ENCODE measurements at places on chromosomes 3 and 15.

DNA sequence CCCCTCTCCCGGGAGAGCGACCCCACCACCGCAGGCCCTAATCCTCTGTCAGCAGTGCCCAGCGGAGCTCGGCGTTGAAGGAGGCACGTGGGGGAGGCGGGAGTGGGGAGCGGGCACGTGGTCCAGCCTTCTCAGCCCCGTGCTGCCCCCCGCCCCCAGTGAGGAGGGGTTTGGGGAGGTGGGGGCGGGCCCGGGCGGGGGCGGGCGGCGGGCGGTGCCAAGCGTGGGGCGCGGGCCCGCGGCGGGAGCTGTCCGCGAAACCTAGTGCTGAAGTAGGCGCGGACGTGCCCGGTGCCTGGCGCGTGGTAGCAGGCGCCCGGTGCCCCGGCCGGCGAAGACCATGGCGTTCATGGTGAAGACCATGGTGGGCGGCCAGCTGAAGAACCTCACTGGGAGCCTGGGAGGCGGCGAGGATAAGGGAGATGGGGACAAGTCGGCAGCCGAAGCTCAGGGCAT is at the start of gene CPLX3:
Gene CPLX3 (plus strand): TSS at position 264 of the 456 bp plus-strand sequence. CDS start 77 bp downstream, at position 341.
- no peak for DNase-seq

DNA sequence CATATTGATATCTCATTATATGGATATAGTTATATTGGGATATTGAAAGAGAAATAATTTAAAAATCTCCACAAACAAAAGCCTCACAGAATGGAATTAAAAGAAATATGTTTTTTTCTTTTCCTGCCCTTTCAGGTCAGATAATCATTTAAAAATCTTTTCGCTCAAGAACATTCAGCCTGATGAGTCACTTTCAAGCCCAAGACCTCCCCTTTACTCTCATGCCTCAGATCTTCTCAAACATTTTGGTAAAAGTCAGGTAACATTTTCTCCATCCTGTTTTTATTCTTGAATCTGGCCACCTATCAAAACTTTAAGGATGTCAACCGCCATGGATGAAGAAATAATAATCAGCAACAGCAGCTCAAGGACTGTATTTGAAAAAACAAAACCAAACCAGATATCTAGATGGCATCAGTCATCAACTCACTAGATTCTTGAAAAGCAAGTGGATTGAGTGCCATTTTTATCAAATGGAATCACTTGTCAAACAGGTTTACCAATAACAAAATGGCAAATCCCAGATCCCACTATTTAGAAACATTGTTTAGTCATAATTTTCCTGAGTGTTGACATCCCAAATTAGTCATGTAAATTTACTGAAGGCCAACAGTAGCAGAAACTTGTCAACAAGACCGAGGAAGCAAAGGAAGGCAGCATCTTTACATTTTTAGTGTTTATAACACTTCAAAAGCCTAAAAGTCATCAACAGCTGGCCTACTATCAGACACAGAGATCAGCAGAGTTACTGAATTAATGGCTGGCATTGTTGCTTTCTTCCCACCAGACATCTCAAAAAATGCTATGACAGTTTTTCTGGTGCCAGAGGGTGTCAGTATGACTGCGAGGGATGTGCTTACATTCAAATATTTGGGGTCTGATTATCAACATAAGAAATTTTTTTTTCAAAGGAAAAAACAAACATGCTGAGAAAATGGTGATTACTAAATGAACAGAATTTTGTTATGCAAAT is 444.7 kb downstream of the MAGI1 start:
- no peak for DNase-seq

GRCh38 chr15:57285386-57285785 is 90.9 kb upstream of the CGNL1 start:
- DNase-seq, result no peak

DNA sequence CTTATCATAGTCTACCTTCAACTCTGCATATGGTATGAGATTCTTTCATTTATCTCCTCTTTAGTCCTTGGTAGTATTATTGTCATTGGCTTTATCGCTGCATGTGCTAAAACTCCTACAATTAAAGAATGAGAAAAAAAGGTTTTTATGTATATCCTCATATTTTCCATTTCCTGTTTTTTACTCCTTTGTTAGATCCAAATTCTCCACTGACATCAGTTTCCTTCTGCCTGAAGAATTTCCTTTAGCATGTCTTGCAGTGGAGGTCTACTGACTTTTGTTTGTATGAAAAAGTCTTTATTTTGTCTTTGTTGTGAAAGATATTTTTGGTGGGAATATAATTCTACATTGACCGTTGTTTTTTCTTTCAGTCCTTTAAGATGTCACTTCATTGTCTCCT is 81.0 kb upstream of the TNIK start:
- no peak for DNase-seq

DNA sequence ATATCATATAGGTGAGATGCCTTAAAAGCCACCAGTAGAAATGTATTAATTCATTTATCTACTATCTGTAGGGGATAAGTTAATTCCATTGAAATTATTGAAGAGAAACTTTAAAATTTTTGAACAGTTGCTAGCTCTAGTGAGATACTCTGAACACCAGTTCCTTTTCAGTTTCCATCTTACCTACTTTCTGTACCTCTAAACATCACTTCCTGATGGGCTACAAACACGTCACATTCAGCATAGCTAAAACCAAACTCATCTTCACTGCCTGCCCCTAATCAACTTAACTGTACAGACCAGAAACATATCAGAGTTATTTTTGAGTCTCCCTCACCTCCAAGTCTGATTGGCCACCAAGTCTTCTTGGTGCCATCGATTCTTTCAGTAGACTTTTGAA is 88.9 kb downstream of the FEZF2 start:
- DNase-seq, result no peak
